ENCODE measurements at places on chromosomes 7 and 10. TPM values are rescaled to one million over a fixed set of nuclear protein-coding genes. Genes with fewer than 3 reads are reported as not detected.

SDK1 gene
- total RNA-seq = 10.1 TPM

KAZALD1 gene
- total RNA-seq = 21.3 TPM

PPP1R17 gene
- not detected for total RNA-seq

SH2D4B gene
- not detected for total RNA-seq

DNA sequence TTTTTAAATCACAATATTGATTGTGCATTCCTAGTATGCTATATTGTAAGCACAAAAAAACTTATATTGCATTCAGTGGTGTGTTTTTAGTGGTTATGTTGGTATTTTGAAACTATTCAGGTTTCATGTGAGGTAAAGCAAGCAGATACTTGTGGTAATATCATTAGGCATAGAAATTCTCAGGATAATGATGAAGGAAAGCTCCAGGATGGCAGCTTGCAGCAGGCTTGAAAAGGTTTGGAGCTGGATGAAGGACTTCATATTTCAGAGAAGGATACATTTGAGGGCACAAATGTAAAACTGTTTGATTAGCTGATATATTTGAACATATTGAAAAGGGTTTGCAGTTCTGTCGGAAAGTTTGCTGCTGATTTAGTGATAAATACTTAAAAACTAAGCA is 17.5 kb downstream of the TRIM24 start:
- H3K4me1 ChIP-seq = peaks cover 80% of the 10 kb centered on the region
- peak overlapping the region; percentile 44 for H3K27ac ChIP-seq
- DNase-seq = no peak
- H3K36me3 ChIP-seq = no peaks in the 10 kb centered on the region

DNA sequence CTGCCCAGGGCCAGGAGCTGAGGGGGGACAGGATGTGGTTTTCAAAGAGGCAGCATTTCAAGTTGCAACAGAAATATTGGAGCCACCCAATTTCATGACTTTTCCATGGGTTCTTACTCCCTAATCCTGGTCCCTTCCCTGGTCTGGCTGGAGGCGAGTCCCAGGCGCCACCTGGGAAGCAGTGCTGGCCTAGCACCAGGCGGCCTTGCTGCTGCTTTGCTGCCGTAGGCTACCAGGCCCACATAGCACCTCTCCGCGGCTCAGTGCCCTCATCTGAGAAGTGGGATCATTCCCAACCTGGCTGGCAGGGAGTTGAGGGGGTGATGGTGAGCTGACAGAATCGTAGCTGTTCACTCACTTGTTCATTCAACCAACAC is 33.7 kb downstream of the ZMIZ1 start:
- no peak for DNase-seq
- no peak overlapping the region for H3K4me3 ChIP-seq

DNA sequence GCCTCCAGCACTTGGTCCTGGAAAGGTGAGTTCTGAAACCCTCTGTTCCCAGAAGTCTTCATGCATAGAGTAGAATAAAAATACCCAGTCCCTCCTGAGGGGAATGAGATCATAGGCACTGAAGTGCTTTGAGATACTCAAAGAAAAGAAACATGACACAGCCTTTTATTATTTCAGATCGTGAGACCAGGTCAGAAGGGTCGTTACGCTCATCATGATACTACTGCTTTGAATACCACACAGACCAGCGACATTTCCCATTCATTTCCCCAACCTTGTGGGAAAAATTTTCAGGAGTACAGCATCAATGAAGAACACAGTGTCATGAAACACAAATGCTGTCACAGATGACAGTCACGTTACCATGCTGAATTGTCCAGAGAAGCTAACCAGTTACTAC is 15.0 kb downstream of the CLRN3 start:
- no peak overlapping the region for H3K27ac ChIP-seq
- no peaks in the 10 kb centered on the region for H3K36me3 ChIP-seq
- H3K4me1 ChIP-seq = peaks cover 29% of the 10 kb centered on the region
- peaks cover 5% of the 10 kb centered on the region for H3K27me3 ChIP-seq
- no peak overlapping the region for H3K4me3 ChIP-seq
- no peak for DNase-seq

DNA sequence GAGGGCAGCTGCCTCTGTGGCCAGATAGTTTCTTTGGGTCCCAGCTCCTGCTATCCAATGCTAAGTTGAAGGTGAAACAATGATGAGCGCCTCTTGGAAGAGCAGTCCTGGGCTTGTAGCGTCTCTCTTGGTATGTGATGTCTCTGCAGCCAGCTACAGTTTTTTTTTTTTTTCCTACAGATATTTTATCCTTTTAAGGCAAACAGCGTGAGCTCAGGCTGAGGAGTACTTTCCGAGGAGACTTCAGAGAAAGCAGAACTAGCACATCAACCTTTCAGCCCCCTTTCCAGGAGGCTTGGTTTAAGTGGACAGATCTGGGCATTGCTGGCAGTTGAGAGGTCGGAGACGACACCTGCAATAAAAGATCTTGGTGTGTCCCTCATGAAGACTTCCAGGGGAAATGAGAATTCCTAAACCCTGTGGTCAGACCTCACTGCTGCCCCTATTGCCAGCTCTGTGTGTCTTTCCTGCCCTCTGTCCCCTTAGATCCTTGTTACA is 9.1 kb downstream of the PRKG1 start:
- H3K4me3 ChIP-seq = no peak overlapping the region
- H3K4me1 ChIP-seq = peaks cover 27% of the 10 kb centered on the region
- H3K27me3 ChIP-seq = no peaks in the 10 kb centered on the region
- peak overlapping the region; percentile 73 for H3K27ac ChIP-seq

DNA sequence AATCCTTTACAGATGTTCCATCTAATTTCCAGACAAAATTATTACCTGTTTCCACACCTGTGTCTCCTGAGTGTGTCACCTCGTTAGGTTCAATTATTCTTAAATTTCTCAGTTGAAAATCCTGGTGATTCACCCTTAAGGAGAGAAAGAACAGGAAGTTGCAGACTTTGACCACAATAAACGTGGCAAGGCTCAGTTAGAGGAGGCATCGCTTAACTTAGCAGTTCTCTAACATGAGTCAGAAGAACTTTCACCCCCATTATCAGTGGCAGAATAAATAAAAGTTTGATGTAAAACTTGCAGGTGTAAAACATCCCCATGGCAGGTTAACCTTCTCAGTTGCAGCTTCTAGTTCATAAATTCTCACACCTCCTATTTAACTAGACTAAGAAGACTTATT is 8.3 kb downstream of the XPNPEP1 start:
- H3K4me3 ChIP-seq = no peak overlapping the region
- no peaks in the 10 kb centered on the region for H3K27me3 ChIP-seq
- H3K4me1 ChIP-seq = peaks cover 16% of the 10 kb centered on the region
- peak; percentile 90 for DNase-seq

DNA sequence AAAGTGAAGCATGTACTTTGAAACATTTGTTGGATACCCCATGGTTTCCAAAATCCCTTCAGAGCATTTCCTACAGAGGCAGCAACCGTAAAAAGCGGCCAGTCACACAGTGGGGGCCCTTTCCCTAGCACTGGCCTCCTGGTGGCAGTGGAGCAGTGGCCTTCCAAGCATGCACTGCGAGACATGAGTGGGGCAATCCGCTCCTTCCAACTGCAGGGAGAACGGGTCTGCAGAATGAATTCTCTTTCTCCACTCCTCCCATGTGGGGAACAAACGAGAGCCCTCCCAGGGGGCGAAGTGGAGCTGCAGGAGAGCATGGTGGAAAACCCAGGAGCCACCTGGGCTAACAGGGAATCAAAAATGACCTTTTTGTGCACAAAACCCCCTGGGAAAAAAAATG is 542.9 kb upstream of the GALNT17 start:
- no peak for DNase-seq
- no peak overlapping the region for H3K4me3 ChIP-seq
- no peak overlapping the region for H3K27ac ChIP-seq
- peaks cover 30% of the 10 kb centered on the region for H3K4me1 ChIP-seq
- no peaks in the 10 kb centered on the region for H3K27me3 ChIP-seq

GRCh38 chr10:5508161-5508604 is 8.8 kb upstream of the CALML5 start:
- H3K4me3 ChIP-seq = no peak overlapping the region
- no peak overlapping the region for H3K27ac ChIP-seq
- H3K4me1 ChIP-seq = peaks cover 33% of the 10 kb centered on the region
- no peaks in the 10 kb centered on the region for H3K36me3 ChIP-seq

Measured in stomach (tissue), 19 donors.